ENCODE measurements at places on chromosomes 3 and 15.

DNA sequence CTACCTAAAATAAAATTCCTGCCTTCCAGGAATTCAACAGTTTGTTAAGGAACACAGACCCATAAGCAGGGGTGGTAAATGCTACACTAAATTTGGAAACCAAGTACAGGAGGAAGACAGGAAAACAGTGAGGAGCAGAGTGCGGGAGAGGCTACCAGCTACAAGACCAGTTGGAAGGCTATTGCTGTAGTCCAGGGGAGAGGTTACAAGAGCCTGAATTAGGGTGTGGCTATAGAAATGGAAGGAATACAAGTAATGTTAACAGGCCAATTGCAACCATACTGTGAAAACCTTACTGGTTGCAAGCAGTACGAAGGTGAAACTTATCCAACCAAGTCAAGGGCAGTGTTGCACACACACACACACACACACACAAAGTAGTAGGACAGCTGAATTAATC lies 880 bp upstream of the ARMC8 start:
- peaks cover 9% of the 10 kb centered on the region for H3K36me3 ChIP-seq
- peaks cover 24% of the 10 kb centered on the region for H3K4me1 ChIP-seq
- H3K4me3 ChIP-seq: peak overlapping the region; percentile 90
- H3K27me3 ChIP-seq: peaks cover 20% of the 10 kb centered on the region

DNA sequence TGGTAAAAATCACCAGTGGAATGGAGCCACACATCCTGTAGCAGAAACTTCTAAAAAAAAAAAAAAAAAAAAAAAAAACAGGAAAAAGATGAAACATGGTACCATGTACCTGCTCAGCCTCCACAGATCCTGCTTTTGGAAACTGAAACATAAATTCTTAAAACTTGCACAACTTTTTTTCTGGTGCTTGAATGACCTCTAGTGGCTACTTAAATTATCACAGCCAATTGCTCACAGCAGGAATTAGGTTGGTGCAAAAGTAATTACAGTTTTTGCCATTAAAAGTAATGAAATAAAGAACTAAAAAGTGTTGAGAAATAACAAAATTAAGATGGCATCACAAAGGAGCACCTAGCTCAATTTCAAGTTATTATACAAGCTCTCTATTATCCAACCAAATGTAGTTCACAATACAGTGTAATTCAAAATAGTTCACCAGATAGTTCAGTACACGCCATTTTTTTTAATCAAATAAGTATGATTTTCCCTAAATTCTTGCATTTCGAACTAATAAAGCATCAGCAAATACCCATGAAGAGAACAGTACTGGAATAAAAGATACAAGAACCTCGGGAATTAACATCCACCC lies 80.6 kb downstream of the ULK4 start:
- no peaks in the 10 kb centered on the region for H3K4me1 ChIP-seq
- H3K27me3 ChIP-seq: no peaks in the 10 kb centered on the region
- H3K4me3 ChIP-seq: no peak overlapping the region
- no peak for DNase-seq
- no peaks in the 10 kb centered on the region for H3K36me3 ChIP-seq

- H3K4me1 ChIP-seq: peaks cover 3% of the 10 kb centered on the region
- DNase-seq: no peak
- no peak overlapping the region for H3K4me3 ChIP-seq
- H3K27ac ChIP-seq: no peak overlapping the region
These were observed 110.0 kb downstream of the OPA1 start for GRCh38 chr3:193702967-193703366.

GRCh38 chr3:94985778-94986177 lies 922.9 kb downstream of the NSUN3 start:
- no peak overlapping the region for H3K4me3 ChIP-seq
- no peak overlapping the region for H3K27ac ChIP-seq
- H3K4me1 ChIP-seq: no peaks in the 10 kb centered on the region
- H3K36me3 ChIP-seq: no peaks in the 10 kb centered on the region
- no peaks in the 10 kb centered on the region for H3K27me3 ChIP-seq

DNA sequence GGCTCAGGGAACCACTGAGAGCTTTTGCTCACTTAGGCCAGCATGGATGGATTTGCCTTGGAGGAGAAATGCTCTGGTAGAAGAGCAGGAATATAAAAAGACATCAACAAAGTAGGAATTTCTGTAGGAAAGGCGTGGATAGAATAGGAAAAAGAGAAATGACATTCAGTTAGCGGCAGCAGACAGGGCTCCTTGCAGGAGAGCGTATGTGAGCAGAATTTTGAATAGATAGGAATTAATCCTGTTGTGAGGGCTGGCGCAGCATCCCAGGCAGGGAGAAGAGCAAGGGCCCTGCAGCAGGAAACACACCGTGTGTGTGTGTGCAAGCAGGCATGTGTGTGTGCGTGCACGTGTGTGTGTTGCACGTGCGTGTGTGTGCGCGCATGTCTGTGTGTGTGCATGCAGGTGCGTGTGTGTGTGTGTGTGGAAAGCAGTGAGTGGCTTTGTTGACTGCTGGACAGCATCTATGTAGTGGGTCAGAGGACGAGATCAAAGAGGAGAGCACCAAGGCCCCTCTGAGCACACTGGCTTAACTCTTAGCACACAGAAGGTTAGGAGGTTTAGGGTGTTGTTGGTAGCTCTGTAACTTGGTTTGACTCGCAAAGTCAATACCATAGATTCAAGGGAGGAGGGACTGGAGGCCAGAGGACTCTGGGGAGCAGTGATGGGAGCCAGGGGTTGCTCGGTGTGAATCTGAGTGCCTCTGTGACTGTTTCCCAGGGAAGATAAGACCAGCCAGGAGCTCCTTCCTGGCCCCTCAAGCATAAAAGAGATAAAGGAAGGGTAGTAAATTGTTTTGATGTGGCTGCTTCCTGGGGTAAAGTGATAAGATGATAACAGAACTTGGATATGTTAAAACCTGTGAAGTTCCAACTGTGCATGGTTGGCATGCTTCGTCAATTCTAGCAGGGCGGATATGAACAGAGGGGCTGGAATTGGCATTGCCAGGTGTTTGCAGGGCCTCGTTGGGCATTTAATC lies 639.5 kb downstream of the NR2F2 start:
- no peaks in the 10 kb centered on the region for H3K27me3 ChIP-seq
- H3K36me3 ChIP-seq: no peaks in the 10 kb centered on the region
- H3K4me3 ChIP-seq: no peak overlapping the region
- no peak overlapping the region for H3K27ac ChIP-seq
- no peak for DNase-seq

DNA sequence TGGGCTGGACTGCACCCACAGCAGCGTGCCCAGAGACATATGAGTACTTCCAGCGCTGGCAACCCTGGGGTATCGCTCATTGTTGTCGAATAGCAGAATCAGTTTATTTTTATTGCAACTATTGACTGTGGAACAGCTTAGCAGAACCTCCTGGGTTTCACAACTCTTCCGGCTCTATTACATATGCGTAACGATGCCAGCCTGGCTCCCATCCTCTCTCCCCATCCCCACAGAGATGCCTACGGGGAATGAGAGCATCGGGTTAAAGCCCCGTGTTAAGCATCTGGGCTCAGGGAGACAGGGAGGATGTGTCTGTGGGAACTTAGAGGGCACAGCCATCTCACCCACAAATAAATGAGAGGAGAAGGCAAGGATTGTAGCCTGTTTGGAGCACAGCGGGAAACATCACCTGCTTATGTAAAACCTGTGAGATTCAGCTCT lies 76.6 kb upstream of the DLG1 start:
- H3K27me3 ChIP-seq: peaks cover 14% of the 10 kb centered on the region
- H3K4me1 ChIP-seq: no peaks in the 10 kb centered on the region
- no peak overlapping the region for H3K27ac ChIP-seq
- no peak overlapping the region for H3K4me3 ChIP-seq
- DNase-seq: no peak

DNA sequence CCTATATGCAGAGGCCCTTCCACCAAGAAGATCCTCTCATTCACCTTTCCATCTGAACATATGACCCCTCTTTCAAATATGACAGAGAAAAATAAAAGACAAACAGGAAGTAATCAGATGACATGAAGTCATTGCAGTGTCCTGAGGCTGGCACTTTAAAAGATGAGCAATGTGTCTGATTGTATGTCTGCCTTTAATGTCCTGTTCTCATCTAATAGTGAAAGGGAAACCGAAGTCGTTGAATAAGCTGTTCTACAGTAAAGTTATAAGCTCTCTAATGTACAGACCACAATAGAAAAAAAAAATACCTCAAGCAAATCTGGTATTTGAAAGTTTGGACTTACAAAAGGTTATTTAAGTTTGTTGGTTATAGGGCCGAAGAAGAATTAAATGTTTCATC lies 243.0 kb downstream of the CLSTN2 start:
- no peak for DNase-seq
- H3K27ac ChIP-seq: no peak overlapping the region
- H3K4me1 ChIP-seq: no peaks in the 10 kb centered on the region
- H3K36me3 ChIP-seq: no peaks in the 10 kb centered on the region

DNA sequence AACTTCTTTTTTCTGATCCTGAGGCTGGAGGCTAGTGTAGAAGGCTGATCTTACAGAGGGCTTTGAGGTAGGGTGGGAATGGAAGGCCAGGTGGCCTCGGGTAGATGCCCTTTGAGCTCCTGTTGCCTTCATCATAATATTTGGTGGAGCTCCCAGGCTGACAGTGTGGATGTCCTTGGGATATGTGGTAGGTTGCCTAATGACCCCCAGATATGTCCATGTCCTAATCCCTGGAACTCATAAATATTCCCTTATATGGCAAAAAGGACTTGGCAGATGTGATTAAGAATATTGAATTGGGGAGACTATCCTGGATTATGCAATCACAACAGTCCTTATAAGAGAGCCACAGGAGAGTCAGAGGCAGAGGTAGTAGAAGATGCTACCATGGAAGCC lies 5.5 kb downstream of the ADAMTSL3 start:
- H3K4me3 ChIP-seq: no peak overlapping the region
- no peaks in the 10 kb centered on the region for H3K4me1 ChIP-seq
- no peak overlapping the region for H3K27ac ChIP-seq
- peaks cover 21% of the 10 kb centered on the region for H3K27me3 ChIP-seq
- DNase-seq: no peak
- no peaks in the 10 kb centered on the region for H3K36me3 ChIP-seq

DNA sequence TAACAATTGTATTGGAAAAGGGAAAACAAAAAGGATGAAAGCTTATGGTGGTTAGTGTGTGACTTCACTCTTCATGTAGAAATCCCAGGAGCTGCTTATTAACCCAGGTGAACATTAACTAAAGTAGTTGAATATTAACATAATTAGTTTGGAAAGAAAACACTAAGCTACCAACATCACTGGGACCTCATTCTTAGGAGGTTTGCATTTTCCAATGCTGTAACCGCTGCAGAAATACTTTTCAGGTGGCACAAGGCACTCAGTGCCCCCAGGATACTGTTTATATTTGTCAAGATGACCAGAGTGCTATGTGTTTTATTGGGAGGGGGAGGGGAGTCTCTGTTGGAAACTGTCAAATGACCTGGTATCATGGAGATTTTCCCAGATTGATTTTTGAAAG lies 25.9 kb upstream of the VILL start:
- no peak for DNase-seq
- H3K27ac ChIP-seq: no peak overlapping the region
- H3K27me3 ChIP-seq: no peaks in the 10 kb centered on the region
- no peaks in the 10 kb centered on the region for H3K4me1 ChIP-seq
- no peak overlapping the region for H3K4me3 ChIP-seq

GRCh38 chr15:98729446-98730042 lies 81.2 kb downstream of the IGF1R start:
- no peaks in the 10 kb centered on the region for H3K36me3 ChIP-seq
- no peak overlapping the region for H3K27ac ChIP-seq
- no peaks in the 10 kb centered on the region for H3K27me3 ChIP-seq
- peaks cover 18% of the 10 kb centered on the region for H3K4me1 ChIP-seq
- no peak overlapping the region for H3K4me3 ChIP-seq

DNA sequence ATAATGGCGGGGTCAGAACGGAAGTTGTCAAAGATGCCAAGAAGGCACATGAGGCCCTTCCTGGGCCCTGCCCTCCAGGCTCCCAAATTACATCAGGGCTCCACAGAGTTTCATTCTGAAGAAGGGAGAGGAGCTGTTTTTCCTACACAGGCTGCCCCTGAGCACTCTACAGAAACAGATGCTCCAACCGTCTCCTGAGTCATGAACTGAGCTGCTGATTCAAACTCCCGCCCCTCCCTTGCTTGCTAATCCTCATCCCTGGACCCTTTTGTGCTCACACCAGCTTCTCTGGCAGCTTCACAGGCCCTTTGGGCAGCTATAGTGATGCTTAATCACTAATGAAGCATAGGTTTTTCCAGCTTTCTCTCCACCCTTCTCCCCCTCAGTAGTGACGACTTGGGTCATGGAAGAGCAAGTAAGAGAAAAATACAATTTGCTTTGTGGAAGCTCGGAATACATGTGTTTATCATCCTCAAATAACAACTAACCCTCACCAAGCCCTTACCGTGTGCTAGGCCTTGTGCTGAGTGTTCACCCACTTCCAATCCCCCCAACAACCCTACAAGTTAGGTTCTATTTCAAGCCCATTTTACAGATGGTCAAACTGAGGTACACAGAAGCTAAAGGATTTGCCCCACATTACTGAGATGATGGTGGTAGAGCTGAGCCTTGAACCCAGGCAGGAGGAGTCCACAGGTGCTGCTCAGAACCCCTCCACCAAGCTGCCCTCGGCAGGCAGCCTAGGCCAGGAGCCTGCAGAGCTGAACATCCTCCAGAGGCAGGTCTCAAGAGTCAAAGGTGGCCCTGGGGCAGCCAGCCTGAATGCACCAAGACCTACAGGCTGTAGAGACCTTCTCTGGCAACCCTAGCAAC lies 21.9 kb downstream of the MEGF11 start:
- no peaks in the 10 kb centered on the region for H3K36me3 ChIP-seq
- no peaks in the 10 kb centered on the region for H3K4me1 ChIP-seq
- no peak overlapping the region for H3K27ac ChIP-seq

GRCh38 chr15:85361323-85361722 lies 19.1 kb upstream of the AKAP13 start:
- H3K4me3 ChIP-seq: no peak overlapping the region
- H3K27ac ChIP-seq: no peak overlapping the region
- H3K36me3 ChIP-seq: no peaks in the 10 kb centered on the region
- no peak for DNase-seq
- peaks cover 12% of the 10 kb centered on the region for H3K4me1 ChIP-seq

DNA sequence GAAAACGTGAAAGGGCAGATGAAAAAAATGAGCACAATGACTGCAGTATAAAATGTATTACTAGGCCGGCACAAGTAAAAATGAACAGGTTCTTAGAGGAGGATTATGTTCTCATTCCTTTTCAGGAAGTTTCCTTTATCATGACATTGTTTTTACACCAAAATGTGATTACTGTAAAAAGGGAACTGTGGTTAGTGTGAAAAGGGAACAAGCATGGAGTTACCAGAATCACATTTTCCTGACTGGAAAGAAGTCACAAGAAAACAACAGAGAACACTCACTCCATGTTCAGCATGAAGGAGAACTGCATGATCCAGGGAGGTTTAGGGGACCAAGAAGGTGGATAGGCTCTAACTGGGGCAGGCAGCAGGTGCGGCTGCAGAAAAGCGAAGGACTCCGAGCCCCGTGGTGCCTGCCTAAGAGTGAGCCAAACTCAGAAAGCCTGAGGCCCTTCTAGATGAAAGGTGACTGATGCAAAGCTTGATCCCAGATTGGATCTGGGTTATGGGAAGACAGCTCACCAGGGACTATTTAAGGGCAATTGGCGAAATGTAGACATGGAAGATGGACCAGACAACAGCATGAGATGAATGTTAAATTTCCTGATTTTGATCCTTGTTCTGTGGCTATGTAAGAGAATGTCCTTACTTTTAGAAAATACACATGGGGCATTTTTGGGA lies 77.3 kb downstream of the CCR1 start:
- no peak overlapping the region for H3K4me3 ChIP-seq
- peaks cover 49% of the 10 kb centered on the region for H3K27me3 ChIP-seq
- H3K27ac ChIP-seq: no peak overlapping the region
- H3K36me3 ChIP-seq: no peaks in the 10 kb centered on the region
- no peak for DNase-seq
- peaks cover 19% of the 10 kb centered on the region for H3K4me1 ChIP-seq

- H3K27me3 ChIP-seq: no peaks in the 10 kb centered on the region
- peaks cover 22% of the 10 kb centered on the region for H3K4me1 ChIP-seq
- DNase-seq: no peak
- no peak overlapping the region for H3K4me3 ChIP-seq
- no peaks in the 10 kb centered on the region for H3K36me3 ChIP-seq
These were observed 483.2 kb upstream of the TBL1XR1 start for GRCh38 chr3:177680472-177680821.
